ENCODE measurements at places on chromosomes 3 and 15.
A peak's percentile ranks its signal among the peaks of the same experiment; 100 is the strongest.

GRCh38 chr3:119815716-119816115 is 33.8 kb downstream of the NR1I2 start:
- no peak for DNase-seq

GRCh38 chr3:49006408-49007067 is 653 bp upstream of the WDR6 start:
- peak; percentile 74 for DNase-seq

DNA sequence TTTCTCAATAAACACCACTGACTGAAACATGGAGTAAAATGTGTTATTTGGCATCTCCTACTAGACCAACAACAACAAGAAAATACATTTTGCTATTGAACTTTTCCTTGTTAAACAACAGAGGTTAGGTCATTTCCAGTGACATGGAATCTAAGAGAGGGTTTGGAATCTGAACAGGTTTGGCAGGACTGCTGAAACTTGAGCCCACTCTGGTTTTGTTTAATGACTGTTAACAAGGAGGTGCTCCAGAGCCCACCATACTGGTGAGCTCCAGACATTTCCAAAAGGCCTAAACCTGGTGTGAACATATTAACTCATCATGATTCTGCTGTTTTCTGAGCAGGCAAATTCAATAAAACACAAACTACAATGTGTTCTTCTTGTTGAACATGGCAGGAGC is 330.7 kb upstream of the TRIM42 start:
- no peak for DNase-seq

- peak; percentile 18 for DNase-seq
Measured at GRCh38 chr15:64249883-64250575, 87.2 kb upstream of the PPIB start.

DNA sequence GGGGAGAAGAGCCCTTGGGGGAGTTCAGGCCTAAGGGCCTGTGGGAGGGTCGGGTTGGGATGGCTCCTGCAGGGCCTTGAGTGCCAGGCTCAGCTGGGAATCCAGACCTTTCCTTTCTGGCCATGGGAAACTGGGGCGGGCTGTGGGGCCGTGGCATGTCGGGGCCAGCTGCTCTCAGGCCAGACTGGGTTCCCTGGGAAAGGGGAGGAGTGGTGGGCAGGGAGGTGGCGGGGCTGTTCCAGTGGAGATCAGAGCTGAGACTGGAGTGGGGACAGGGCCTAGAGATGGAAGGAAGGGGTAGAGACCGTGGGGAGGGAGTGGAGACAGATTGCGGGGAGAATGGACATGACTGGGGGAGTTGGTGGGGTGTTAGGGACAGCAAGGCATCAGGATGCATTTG is 20.3 kb downstream of the FBLN2 start:
- DNase-seq, result no peak

GRCh38 chr3:143135150-143135549 is 15.6 kb downstream of the CHST2 start:
- DNase-seq, result peak; percentile 96

GRCh38 chr15:28044121-28044672 is 54.9 kb downstream of the OCA2 start:
- no peak for DNase-seq

GRCh38 chr15:63605816-63606215 is 8.6 kb downstream of the FBXL22 start:
- DNase-seq, result no peak

- DNase-seq, result no peak
Measured at GRCh38 chr3:67460841-67461510, 193.4 kb downstream of the SUCLG2 start.

DNA sequence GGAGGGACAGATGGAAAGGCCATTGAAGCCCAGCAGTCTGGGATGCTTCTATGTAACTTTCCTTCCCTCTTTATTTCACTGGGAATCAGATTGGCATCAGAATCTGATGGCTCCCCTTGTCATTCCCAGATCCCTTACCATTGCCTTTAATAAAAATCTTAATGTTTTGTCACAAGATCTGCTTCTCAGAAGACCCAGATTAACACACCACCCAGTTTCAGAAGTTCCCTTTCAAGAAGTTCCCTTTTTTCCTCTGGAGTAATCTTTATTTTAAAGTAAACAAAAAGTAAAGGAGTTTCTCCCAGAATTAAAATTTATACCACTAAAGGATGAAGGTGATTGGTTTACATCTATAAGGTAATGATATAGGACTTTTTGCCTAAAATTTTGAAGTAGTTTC is 76.4 kb downstream of the UBR1 start:
- no peak for DNase-seq

GRCh38 chr15:37576952-37577351 is 357.5 kb upstream of the TMCO5A start:
- DNase-seq, result no peak

All from choroid plexus epithelial cell (primary cell).